Activated CD4-positive, CD25-positive, alpha-beta regulatory T cell treated with anti-CD3 and anti-CD28 coated beads, Interleukin-2, amount 50 U/mL, for 72 hours (primary cell): ENCODE measurements at places on chromosomes 12 and 14.

GRCh38 chr12:1350934-1351240 is 243.5 kb downstream of the FBXL14 start:
- no peak for DNase-seq

GRCh38 chr14:102180248-102180998 is 40.7 kb downstream of the WDR20 start:
- DNase-seq, result no peak

GRCh38 chr14:87108726-87109125 is 884.3 kb downstream of the GALC start:
- no peak for DNase-seq

DNA sequence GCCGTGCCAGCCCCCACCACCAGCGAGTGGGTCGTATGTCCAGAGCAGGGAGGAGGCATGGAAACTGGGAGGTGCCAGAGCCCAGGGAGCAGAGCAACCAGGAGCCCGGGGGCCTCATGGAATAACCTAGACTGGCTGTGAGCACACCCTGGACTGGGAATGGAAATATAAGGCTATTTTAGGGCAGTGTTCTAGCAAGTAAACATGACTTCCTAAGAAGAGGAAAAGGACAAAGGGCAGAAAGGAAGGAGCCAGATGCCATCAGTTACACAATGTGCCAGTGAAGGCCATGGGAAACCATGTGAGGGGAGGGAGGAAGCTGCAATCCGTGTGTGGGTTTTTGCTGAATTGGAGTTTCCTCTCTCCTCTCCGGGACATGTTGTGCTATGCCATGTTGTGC is 18.7 kb upstream of the CPM start:
- no peak for DNase-seq

- DNase-seq, result no peak
Observed at GRCh38 chr14:104595116-104595675, 9.4 kb downstream of the TMEM179 start.

GRCh38 chr12:58131986-58132755 is 190.8 kb downstream of the ATP23 start:
- no peak for DNase-seq

- DNase-seq, result no peak
Observed at GRCh38 chr12:66678338-66679275, at the start of gene GRIP1. Gene GRIP1 (minus strand): TSS chr12:66679076. CDS start chr12:66678904, 172 bp downstream.

- DNase-seq, result no peak
Observed at GRCh38 chr14:92446771-92447170, 66.8 kb upstream of the RIN3 start.

GRCh38 chr12:130658145-130658911 is 57.8 kb downstream of the RIMBP2 start:
- DNase-seq, result no peak

DNA sequence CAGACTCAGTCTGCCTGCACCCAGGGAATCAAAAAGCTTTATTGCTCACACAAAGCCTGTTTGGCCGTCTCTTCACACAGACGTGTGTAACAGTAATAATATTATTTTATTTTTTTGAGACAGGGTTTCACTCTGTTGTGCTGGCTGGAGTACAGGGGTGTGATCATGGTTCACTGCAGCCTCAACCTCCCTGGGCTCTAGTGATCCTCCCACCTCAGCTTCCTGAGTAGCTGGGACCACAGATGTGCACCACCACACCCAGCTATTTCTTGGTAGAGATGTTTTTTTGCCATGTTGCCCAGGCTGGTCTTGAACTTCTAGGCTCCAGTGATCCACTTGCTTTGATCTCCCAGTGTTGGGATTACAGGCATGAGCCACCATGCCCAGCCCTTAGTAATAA is 88.4 kb upstream of the DCD start:
- DNase-seq, result no peak

- no peak for DNase-seq
Observed at GRCh38 chr14:100405760-100406455, 82.8 kb downstream of the SLC25A47 start.

DNA sequence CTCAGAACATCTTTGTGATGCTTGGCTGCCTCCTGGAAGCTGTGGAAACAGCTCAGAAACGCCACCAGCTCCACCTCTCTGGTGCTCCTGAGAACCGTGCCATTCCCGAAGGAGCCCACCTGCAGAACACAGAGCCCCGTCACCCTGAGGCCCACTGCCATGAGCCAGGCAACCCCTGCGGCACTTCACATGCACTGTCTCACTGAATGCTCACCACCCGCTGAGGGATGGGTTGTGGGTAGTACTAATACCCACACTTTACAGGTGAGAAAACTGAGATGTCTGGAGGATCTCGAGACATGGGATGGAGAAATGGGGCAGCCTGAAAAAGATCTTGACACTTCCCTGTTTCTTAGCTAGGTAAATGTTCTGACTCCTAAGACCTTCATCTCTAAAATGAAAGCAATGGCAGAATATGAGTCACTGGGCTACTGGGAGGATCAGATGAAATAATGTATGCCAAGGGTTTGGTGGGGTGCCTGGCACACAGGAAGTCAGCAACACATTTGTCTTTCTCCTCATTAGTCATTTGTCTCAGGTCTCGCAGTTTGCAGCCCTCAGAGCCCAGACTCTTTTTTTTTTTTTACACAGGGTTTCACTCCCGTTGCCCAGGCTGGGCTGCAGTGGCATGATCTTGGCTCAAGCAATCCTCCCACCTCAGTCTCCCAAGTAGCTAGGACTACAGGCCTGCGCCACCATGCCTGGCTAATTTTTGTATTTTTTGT is 5.3 kb downstream of the OASL start:
- DNase-seq, result peak; percentile 47

DNA sequence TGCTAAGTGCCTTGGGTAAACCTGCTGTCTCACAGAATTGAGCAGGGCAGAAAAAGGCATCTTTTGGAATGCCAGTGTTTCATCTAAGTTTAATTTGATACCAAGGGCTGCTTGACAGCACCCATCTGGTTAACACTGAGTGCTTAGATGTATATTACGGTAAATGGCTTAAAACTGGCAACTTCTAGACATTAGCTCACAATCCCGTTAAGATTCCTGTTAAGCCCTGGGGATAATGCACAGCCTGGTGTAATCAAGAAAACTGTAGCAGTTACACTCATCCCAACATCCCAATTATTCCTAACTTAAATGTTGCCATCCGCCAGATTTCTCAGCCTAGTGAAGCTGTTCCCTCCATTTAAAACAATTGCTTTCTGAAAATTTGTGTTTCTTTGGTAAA is 29.9 kb downstream of the PPFIBP1 start:
- DNase-seq, result no peak

- no peak for DNase-seq
Observed at GRCh38 chr12:70329728-70330127, 36.4 kb upstream of the KCNMB4 start.

DNA sequence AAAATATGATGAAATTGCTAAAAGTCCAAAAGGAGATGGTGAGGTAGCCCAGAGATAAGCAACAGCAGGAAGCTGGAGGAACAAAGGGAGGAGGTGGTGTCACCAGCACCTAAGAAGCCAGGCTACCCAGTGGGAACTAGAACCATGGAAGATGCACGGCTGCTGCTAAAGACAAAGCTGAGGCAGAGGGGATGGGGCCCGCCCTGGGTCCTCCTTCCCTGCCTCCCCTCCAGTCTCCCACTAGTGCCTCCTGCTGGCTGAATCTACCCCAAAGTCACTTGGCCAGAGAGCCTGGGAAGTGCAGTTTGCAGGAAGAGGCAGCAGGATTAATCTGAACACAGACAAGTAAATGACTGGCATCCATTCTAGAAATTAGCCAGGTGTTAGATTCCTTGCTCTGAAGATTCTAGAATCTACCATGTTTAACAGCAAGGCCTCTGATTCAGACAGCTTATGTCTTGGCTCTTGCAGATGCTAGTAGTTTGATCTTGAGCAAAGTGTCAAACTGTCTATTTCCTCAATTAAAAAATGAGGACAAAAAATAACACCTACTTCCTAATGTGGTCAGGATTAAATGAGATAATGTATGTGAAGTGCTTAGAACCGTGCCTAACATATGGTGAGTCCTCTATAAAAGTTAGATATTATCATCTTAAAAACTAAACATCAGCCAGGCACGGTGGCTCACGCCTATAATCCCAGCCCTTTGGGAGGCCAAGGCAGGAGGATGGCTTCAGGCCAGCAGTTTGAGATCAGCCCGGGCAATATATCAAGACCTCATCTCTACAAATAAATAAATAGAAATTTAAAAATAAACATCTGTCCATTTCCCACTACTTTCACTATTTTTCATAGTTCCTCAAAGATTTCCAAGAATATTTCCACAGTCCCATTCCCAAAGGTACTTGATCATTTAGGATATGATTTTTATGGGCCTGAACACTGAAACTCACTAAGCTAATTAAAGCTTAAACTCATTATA is 5.8 kb upstream of the LRP10 start:
- no peak for DNase-seq

- no peak for DNase-seq
Observed at GRCh38 chr14:63180011-63180410, 24.2 kb upstream of the RHOJ start.

- no peak for DNase-seq
Observed at GRCh38 chr14:94103554-94104150, 6.9 kb upstream of the IFI27 start.

DNA sequence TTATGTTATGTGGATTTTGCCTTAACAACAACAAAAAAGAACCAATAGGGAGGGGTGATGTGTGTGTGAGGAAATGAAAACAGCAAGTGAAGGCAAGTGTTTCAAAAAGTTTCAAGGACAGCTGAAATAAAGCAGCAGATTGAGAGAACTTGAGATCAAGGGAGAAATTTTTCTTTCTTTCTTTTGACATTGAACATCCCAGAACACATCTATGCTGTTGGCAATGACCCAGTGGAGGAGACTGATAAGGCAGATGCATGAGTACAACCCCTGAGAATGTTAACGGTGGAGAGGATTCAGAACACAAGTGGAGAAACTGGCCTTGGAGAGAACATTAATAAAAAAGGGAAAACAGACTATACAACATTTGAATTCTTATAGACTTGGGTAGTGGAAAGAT is 2.9 kb downstream of the LLPH start:
- no peak for DNase-seq

DNA sequence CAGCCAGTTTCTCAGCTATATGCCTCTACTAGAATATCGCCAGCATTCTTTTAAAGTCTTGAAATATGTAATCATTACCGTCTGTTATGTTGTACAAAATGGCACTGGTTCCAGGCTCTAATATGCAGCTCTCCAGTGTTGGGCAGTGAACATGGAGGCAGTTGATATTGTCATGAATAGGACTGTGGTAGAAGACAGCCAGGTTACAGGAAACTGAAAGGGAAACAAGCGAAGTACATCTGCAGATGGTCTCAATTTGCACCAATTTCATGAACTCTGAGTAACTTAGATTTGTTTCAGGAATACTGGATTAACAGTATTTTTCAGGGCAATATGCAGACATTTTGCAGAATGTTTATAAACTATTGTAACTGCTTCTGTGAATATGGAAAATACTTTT is 13.4 kb upstream of the KLHL42 start:
- no peak for DNase-seq

- peak; percentile 73 for DNase-seq
Observed at GRCh38 chr12:52006726-52007157, at the start of gene TAMALIN. Gene TAMALIN (plus strand): TSS chr12:52006946. CDS start chr12:52007020, 74 bp downstream.

DNA sequence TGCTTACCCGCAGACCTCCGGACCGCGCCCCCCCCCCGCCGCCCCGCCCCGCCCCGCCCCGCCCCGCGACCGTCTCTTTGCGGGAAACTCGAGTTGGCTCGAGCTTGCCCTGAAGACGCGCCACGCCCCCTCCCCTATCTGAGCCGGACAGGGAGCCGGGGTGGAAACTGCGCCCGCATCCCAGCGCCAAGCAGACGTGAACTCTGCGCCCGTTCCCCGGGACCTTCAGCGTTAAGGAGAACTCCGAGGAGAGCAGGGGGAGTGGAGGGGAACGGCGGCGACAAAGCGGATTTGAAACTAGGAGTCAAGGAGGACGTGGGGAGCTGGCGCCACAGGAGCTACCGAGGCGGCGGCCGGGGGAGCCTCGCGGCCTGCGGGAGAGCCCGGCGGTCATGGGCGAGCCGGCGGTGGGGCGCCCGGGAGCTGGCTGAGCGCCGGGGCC is at the start of gene KCNK13:
Gene KCNK13 (plus strand): TSS at position 310 of the 442 bp plus-strand sequence. CDS start 212 bp downstream, outside the sequence.
- DNase-seq, result no peak

GRCh38 chr12:27554421-27555186 is 30.6 kb downstream of the PPFIBP1 start:
- DNase-seq, result no peak

DNA sequence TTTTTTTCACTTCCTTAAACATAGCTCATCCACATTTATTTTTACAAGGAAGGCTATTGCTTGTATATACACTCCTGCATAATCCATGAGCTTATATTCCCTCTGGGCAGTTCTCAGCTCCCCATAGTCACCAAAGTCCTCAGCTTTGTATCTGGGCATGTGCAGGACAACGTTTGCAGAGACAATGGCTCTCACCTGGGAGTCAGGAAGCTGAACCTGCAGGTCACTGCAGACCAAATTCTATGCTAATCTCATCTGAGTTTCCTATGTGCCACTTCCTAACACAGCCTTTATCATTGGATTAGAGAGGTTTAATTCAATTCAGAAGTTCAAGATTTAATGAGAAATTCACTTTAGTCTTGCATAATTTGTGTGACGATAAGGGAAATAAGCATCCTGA is 131.5 kb downstream of the KCNK10 start:
- no peak for DNase-seq

DNA sequence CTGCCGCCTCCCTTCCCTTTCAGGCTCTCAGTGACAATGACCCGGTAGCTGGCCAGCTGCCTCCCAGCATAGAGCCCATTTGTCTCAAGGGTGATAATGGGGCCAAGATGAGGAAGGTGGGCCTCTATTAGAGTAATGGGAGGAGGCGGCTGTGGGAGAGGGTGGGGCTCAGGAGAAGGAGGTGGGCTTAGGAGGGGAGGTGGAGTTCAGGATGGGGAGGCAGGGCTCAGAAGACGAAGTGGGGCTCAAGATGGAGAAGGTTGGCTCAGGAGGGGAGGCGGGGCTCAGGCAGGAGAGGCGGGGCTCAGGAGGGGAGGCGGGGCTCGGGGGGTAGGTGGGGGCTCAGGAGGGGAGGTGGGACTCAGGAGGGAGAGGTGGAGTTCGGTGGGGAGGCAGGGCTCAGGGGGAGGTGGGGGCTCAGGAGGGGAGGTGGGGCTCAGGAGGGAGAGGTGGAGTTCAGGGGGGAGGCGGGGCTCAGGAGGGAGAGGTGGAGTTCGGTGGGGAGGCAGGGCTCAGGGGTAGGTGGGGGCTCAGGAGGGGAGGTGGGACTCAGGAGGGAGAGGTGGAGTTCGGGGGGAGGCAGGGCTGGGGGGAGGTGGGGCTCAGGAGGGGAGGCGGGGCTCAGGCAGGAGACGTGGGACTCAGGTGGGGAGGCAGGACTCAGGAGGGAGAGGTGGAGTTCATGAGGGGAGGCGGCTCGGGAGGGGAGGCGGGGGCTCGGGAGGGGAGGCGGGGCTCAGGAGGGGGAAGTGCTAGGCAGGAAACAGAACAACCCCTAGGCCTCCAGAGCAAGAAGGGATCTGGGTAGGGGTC is 36.8 kb downstream of the IQSEC3 start:
- no peak for DNase-seq

GRCh38 chr14:39264057-39264456 is 30.3 kb downstream of the MIA2 start:
- no peak for DNase-seq

GRCh38 chr12:15206831-15207389 is 14.3 kb downstream of the RERG start:
- no peak for DNase-seq
